ENCODE measurements at places on chromosomes 4 and X. TPM values are rescaled to one million over a fixed set of nuclear protein-coding genes. Genes with fewer than 3 reads are reported as not detected.

The C4orf50 gene
- total RNA-seq: 0.05 TPM

The AKAP17A gene
- 25.9 TPM for total RNA-seq

The ATP2B3 gene
- total RNA-seq: 0.10 TPM

The MOSPD2 gene
- total RNA-seq: 10.0 TPM

The RASSF6 gene
- total RNA-seq: not detected

The CXCL6 gene
- total RNA-seq: 0.15 TPM

The EREG gene
- not detected for total RNA-seq
